Stimulated activated CD8-positive, alpha-beta memory T cell treated with anti-CD3 and anti-CD28 coated beads, Interleukin-7, amount 100 ng/mL, for 1 hour (primary cell): ENCODE measurements at places on chromosomes 11 and 22.

DNA sequence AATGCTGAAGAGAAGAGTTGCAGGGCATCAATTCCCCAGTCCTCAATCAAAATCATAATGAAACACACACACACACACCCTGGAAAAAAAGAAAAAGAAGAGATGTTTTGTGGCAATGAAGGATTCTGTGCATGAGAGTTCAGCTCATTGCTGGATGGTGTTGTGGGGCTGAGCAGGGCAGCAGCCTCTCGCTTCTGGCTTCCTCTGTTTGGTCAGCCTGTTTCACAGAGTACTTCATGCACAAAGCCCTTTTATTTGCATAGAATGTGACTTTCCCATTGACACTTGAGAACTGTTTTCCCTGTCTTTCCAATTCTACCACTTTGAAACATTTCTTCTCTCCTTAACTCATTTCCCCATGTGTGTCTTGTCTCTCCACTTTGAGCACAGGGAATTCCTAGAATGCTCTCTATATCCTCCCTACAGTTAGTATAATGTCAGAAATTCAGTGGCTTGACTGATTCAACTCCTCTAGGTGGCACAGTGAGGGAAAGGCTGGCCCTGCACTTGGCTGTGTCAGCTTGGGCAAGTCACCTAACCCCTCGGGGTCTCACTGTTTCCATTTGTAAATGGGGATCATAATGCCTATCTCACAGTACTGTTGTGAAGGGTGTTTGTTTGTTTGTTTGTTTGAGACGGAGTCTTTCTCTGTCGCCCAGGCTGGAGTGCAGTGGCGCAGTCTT, 25.4 kb upstream of the BSX start:
- DNase-seq = no peak

- DNase-seq = no peak
Measured at GRCh38 chr11:86124251-86125233, 55.7 kb upstream of the PICALM start.

GRCh38 chr11:15490535-15490934, 375.8 kb downstream of the INSC start:
- no peak for DNase-seq

GRCh38 chr11:131675121-131675888, 304.9 kb downstream of the NTM start:
- no peak for DNase-seq

DNA sequence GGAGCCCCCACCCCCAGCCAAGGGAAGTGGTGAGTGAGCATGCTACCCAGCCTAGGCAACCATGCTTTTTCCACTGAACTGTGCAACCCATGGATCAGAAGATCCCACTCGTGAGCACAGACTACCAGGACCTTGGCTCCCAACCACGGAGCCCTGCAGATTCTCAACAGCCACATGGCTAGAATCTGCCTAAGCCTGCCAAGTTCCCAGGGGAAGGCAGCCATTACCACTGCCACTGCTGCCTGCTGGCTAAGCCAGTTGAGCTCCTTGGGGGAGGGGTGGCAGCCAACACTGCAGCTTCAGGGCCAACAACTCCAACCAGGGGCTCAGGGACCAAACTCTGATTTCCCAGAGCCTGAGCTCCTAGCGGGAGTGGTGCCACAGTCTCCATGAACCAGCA, 195.8 kb downstream of the DLG2 start:
- DNase-seq = no peak

DNA sequence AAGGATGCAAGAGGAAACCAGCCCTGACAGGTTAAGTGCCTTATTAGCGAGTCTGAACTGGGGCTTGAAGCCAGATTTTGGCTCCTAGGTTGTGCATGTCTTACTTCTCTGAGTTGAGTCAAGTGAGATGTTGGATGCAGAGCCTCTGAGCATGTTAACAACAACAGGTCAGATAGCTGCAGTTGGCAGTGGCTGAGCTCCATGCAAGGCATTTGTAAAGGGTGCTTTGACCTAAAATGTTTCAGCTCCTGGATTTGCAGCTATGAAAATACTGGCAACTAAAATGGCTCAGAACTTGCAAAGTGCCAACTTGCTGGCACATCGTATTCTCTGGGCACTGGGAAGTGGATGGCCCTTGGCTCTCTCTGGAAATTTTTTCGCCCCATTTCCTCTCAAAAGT, 16.4 kb upstream of the CSRP3 start:
- DNase-seq = no peak

GRCh38 chr11:122749005-122749687, 89.2 kb upstream of the CRTAM start:
- DNase-seq = no peak

- no peak for DNase-seq
Measured at GRCh38 chr22:48407256-48407955, 1420.3 kb downstream of the BRD1 start.

DNA sequence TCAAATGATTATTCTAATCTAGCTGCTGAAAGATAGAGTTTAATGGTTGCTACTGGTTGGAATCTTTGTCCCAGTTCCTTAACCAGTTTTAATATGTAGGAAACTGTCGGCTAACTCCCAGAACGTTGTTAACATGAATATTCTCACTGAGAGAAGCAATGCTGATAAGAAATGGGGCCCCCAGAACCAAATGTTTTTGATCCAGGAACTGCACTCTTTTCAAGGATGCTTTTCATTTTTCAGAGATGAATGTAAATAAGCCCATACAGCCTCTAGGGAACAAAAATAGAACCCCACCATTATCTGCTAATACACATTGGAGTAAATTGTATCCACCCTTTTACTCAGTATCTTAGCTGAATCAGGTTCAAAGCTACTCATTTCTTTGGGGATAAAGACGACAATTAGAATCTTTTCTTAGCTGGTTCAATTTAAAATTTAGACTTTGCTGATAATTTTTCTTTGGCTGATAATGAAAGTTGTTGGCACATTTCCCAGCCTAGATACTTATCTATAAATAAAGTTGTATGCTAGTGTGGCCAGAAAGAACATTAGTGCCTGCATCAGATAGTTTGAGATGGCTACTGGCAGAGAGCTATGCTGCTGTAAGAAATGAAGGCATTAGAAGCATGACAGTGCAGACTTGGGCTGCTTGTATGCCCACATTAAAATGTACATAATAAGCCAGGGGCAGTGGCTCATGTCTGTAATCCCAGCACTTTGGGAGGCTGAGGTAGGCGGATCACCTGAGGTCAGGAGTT, 323.3 kb upstream of the PDGFD start:
- no peak for DNase-seq

DNA sequence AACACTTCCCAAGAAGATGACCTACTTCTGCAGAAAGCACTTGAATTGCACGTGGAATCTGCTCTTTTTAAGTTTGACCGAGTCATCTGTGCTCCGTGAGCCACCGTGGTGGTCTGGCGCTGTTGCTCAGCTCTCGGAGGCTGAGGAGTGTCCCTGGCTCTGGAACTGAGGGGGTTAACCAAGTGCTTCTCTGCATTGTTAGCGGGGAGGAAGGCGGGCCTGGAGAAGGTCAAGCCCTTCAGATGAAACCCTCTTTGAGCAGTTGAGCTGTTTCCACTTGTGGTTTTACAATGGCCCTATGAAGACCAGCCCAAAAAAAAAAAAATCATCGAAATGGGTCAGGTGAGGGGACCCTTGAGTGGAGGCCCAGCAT, 286.4 kb downstream of the NTM start:
- no peak for DNase-seq

DNA sequence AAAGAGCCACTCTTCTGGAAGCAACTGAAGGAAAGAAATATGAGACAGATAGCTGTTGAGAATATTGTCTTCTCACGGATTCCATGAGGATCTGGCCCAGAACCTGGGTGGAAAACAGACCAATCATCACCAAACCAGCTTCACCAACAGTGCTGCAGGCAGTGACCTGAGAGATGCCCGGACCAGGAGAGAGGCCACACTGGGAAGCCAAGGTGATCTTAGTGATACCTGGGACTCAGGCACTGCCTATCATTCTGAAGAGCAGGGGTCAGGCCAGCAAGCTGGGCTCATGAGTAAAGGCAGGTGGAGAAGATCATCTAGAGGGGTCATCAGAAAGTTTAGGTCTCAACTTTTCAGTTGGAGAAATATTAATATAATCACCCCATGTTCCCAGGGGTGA, 595.8 kb upstream of the CADM1 start:
- no peak for DNase-seq

DNA sequence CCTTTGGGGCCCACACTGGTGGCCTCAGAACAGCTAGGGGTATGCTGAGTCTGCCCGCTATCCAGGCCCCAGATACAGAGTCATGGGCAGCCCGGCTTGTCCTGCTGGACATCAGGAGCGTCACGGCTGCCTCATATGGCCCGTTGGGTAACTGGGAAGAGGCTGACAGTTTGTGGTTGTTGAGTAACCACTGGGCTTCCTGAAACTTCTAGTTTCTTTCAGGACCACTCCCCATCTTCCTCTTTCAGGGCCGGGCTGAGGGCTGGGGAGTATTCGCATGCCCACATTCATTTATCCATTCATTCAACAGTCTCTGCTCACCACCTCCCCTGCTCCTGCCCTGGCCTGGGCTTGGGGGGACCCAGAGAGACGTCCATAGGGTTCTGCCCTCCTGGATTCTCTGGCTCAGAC, 13.4 kb upstream of the P2RY2 start:
- DNase-seq = no peak

GRCh38 chr22:46297151-46297812, 612 bp downstream of the GTSE1 start:
- no peak for DNase-seq

DNA sequence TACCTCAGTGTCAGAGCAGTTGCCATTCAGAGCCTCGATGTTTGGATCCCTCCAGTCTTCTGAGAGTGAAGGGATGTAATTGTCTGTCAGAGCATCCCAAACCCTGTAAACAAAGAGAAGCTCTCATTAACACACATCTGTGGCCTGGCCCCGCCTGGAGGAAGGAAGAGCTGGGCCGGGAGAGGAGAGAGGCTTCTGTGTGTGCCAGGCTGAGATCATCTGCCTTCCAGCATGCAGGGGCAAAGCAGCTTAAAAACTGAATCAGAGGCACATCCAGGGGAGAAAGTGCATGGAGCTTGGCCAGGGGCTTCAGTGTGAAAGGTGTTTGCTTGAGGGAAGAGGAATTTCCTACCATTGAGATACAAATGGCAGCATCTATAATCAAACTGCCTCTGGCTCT, 14.5 kb downstream of the FEZ1 start:
- DNase-seq = no peak

GRCh38 chr22:28102151-28102812, 183.2 kb upstream of the PITPNB start:
- DNase-seq = no peak

DNA sequence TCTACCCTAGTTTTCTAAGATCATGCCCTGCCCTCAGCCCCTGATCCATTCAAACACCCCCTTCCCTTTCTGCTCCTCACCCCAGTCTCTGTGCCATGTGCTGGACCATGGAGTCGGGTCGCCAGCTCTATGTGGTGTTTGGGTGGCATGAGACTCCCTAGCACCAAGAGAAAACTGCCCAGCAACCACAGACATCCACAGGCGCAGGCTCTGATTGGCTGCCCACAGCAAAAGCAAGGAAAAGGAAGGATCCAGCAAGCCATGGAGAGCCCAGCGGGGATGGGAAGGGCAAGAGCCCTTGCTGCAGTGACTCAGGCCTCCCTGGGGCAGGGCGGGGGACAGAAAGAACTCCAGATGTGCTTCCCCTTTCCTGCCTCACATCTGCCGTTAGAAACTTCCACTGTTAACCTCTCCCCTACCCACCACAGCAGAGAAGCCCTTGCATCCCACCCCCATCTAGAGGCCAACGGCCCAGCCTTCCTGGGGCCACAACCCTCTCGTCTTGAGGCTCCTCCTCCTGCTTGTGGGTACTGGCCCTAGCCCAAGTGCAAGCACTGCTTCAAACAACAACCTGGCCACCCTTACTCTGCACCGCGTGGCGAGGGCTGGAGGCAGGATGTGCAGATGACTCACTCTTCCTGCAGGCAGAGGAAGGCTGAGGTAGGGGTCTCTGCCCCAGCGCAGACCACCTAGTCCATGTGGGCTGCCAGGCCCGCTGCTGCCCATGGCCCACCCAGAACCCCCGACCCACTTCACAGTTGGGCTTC, 9.7 kb upstream of the AHNAK start:
- peak; percentile 56 for DNase-seq

DNA sequence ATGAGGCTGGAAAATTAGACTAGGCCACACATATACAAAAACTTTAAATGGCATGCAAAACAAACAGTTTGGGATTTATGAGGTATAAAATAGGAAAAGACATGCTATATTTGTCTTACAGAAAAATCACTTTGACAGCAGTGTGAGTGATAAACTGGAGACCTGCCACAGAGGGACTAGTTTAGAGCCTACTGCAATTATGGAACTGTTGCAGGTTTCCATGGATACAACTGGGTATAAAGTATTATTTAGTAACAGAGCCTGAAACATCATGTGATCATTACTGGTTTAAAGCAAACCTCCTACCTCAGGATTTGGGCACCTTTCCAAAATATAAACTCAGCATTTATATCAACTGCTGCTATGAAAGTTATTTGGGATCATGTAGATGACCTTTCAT, 1032.5 kb downstream of the DLG2 start:
- no peak for DNase-seq

GRCh38 chr11:18027475-18027874, 14.6 kb upstream of the SERGEF start:
- no peak for DNase-seq

- DNase-seq = no peak
Measured at GRCh38 chr11:44941259-44942021, 9.2 kb downstream of the TP53I11 start.

DNA sequence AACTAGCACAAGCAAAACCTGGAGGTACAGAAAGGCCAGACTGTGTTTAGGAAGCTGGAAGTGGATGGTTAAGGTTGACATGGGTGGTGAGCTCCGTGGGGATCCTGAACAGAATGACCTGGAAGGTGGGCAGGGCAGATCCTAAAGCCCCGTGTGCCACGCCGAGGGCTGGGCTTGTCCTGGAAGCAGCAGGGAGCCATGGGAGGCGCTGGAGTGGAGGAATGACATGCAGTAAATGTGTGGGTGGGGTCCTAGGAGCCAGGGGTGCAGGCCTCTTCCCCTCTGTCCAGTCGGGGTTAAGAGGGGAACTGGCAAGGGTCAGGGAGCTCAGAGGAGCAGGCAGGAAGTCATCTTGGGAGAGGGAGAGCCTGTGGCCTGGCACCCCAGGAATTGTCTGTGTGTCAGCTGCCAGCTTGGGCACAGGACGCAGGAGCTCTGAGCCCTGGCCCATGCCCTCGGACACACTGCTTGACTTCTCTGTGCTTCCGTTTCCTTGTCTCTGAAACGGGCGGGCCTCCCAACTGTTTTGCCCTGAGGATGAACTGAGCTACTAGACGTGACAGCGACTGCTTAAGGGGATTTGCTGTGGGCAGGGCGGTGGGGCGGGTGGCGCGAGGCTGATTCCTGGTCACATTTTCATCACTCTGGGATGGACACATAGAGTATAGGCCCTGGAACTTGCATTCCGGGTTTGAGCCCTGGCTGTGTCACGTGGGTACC, 75.7 kb downstream of the MPPED1 start:
- DNase-seq = no peak

DNA sequence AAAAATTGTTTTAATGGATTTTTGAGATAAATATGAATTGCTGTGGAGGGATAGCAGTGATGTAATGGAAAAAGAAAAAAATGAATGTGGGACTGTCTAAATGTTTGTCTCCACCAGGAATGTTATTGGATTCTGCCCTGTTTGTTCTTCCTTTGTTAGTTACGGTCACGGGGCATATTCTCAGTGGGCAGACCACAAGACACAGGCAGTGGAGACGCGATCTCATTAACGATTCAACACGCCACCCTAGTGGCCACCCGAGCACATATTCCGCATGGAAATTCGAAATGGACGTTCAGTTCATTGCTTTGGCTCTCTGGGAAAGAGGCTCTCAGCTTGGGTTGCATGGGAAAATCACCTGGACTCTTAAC, 151.8 kb upstream of the TTC12 start:
- no peak for DNase-seq
